ENCODE measurements at places on chromosomes 6 and 20. TPM values are rescaled to one million over a fixed set of nuclear protein-coding genes. Genes with fewer than 3 reads are reported as not detected.

The TRIM15 gene
- total RNA-seq: not detected

The CAGE1 gene
- 0.17 TPM for total RNA-seq

The TFAP2B gene
- not detected for total RNA-seq

The RPL10A gene
- 1,398 TPM for total RNA-seq

- peaks cover 40% of the 10 kb centered on the region for H3K4me1 ChIP-seq
- H3K27ac ChIP-seq: no peak overlapping the region
- peaks cover 1% of the 10 kb centered on the region for H3K36me3 ChIP-seq
- no peak for DNase-seq
Measured at GRCh38 chr6:27672113-27672799, 199.4 kb upstream of the ZNF184 start.

DNA sequence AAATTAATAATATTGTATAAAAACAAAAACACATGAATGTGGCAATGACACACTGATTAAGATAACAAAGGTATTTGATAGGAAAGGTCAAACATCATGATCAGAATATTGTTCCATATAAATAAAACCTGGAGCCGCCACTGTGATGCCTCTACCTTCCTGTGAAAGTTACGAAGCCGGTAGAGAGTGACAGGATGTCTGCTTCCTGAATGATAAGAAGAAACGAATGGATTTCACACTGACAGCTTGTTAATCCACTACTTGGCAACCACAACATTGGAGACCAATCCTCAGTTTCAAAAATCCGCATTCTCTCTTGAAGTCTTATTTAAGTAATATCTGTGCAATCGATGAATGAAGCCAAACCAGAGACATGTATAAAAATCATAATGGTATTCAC, 315.1 kb downstream of the HDGFL1 start:
- no peaks in the 10 kb centered on the region for H3K36me3 ChIP-seq
- no peak overlapping the region for H3K27ac ChIP-seq
- DNase-seq: no peak
- peaks cover 4% of the 10 kb centered on the region for H3K27me3 ChIP-seq

The FAM184A gene
- total RNA-seq: 3.0 TPM

- peaks cover 6% of the 10 kb centered on the region for H3K27me3 ChIP-seq
- H3K27ac ChIP-seq: no peak overlapping the region
- no peak overlapping the region for H3K4me3 ChIP-seq
- no peaks in the 10 kb centered on the region for H3K4me1 ChIP-seq
- DNase-seq: no peak
Measured at GRCh38 chr20:11870411-11870810, 47.3 kb upstream of the BTBD3 start.

All from activated naive CD8-positive, alpha-beta T cell treated with anti-CD3 and anti-CD28 coated beads, Interleukin-2, amount 10 ng/mL, durations not matched to agents 7 days and 5 days (primary cell).